ENCODE measurements at places on chromosomes 4 and X. TPM values are rescaled to one million over a fixed set of nuclear protein-coding genes. Genes with fewer than 3 reads are reported as not detected.
A peak's percentile ranks its signal among the peaks of the same experiment; 100 is the strongest.

GRCh38 chr4:81454499-81454898 is 17.2 kb downstream of the RASGEF1B start:
- no peak for DNase-seq

REPS2 gene
- total RNA-seq: 4.9 TPM

SLC39A8 gene
- 5.5 TPM for total RNA-seq

HSD17B13 gene
- total RNA-seq: not detected

- DNase-seq: no peak
Measured at GRCh38 chrX:45274576-45274975, 73.9 kb upstream of the DIPK2B start.

DNA sequence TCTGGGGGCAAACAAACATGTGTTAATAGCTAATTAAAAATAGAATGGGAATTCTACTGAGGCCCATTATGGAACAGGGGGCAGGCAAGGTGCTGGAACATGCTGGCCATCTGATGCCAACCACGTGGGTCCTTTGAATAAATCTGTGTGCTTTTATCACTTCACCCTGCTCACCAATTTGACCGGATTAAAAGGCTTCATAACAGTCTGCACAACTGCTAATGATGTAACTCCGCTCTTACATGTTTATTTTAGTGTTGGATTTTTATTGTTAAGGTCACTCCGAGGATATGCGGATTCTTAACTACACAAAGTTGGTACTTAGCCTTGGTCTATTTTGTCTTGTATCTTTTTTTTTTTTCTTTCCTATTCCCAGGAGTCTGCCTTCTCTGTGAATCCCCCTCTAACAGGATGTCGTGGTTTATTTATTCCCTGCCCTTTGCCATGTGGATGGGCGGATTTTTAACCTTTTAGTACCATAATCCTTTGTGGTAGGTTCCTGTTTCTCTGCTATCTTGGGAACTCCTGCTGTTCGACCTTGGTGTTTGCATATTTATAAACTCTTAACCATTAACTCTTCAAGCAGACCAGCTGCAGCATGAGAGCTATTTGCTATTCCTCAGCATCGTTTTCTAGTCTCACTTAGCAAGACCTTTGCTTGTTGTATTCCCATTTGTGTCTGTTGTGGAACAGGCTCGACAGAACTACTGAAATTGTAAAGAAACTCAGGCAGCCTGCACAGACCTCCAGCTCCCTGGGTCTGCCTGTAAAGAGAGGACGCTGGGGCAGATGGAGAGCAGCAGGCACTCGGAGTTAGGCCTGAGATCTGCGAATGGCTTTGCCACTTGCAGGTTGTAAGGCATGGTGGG is 38.0 kb downstream of the TRIM2 start:
- peak; percentile 33 for DNase-seq

TBC1D19 gene
- total RNA-seq: 69.9 TPM

HTN1 gene
- not detected for total RNA-seq

PRRG1 gene
- total RNA-seq: 18.1 TPM

S100G gene
- not detected for total RNA-seq

DNA sequence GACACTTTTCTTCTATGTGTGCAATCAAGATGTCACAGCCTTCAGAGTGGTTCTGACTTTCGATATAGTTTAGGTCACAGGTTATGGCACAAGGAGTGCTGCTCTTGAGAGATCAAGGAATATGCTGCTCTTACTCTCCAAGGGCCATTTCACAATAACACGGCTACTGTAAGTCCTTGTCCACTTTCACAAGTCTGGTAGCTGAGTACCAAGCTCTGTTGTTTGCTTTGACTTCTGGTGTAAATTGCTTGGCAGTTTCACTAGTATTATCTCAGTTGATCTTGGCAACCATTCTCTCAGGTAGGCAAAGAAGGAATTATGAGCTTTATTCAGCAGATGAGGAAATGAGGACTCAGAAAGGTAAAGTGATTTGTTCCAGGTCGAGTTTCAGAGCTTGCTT is 35.4 kb upstream of the SPANXB1 start:
- no peak for DNase-seq

- DNase-seq: no peak
Measured at GRCh38 chrX:45154033-45154360, 46.7 kb downstream of the DIPK2B start.

- DNase-seq: no peak
Measured at GRCh38 chrX:137164329-137164728, 130.5 kb upstream of the GPR101 start.

GRCh38 chr4:58093352-58093751 is 983.2 kb upstream of the IGFBP7 start:
- DNase-seq: no peak

GRCh38 chrX:130902446-130902782 is 595 bp downstream of the ENOX2 start:
- no peak for DNase-seq

ELF2 gene
- total RNA-seq: 31.8 TPM

DNA sequence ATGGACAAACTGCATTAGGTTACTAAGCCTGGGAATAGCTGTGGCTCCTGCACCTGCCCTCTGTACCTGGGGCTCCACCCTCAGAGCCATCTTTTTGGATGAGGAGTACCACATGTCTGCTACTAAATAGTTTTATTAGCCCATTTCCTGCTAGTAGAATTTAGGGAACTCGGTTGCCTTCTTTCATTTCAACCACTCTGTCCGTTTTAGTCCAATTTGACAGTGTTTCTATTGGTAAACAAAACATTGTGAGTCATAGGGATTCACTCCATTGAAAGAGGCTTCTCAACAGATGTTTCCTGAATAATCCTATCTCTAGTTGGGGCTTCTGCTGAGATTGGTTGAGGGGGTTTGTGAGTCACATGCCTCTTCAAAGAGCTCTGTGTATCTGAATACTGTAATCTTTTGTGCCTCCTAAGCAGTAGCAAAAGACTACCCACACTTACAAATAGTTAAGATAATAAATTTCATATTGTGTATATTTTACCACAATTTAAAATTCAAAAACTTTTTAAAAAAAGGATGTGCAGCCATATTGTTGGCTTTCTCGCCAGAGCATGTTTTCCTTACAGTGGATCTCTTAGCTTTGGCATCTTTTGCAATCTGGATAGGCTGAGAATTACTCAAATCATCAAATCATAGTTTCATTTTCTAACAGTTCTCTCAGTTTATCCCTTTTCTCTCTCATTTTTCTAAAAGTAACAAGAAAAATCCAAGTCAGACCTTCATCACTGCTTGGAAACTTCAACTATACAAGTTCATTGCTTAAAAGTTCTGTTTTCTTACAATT is 9.9 kb downstream of the FAM200B start:
- peak; percentile 84 for DNase-seq

GRCh38 chrX:73758250-73758649 is 195.3 kb downstream of the CHIC1 start:
- no peak for DNase-seq

UTP14A gene
- total RNA-seq: 23.3 TPM

DNA sequence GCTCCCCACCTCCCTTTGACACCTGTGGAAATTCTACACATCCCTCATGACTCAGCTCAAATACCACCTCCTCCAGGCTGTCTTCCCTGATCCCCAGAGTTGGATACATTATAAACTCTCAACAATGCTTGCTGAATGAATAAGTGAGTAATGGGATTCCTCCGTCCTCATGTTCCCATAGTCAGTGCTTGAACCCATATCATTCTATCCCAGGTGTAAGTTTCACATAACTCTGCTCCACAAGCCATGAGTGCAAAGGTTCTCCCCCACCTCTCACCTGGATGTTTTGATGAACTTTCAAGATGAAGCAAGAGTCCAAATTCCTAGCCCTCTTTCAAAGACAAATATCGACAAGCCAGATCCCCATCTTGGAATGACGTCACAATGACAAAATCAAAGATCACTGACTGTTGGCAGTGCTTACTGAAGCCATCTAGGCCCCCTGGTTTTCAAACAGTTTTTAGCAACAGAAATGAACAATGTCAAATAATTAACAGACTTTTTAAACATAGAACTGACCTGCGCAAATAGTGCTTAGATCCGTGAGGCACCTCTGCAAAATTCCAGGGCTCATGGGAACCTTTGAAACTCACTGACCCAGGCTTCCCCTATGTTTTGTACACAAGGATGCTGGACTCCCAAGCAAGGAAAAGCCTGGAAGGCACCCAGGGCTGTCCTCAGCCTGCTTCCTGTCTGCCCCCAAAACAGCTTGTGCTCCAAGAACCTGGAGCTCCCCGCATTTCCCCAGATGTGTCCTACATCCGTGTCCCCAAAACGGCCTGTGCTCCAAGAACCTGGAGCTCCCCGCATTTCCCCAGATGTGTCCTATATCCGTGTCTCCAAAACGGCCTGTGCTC is 4.0 kb downstream of the SLC2A9 start:
- no peak for DNase-seq

- DNase-seq: peak; percentile 50
Measured at GRCh38 chr4:185587427-185588161, 52.3 kb upstream of the PDLIM3 start.

FAAH2 gene
- total RNA-seq: 1.0 TPM

PLAC8 gene
- total RNA-seq: 17.5 TPM

CLGN gene
- total RNA-seq: not detected

DNA sequence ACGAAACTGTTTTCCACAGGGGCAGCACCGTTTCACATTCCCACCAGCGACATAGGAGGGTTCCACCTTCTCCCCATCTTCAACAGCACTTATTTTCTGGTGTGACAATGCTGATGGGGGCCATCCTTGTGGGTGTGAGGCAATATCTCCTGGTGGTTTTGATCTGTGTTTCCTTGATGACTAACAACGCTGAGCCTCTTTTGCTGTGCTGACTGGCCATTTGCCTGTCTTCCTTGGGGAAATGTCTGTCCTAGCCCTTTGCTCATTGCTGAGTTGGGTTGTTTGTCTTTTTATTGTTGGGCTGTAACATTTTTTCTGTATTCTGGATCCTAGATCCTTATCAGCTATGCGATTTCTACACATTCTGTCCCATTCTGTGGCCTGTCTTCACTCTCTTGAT is 33.7 kb downstream of the ATP2B3 start:
- DNase-seq: no peak

STBD1 gene
- total RNA-seq: 15.8 TPM

HS3ST1 gene
- total RNA-seq: 0.16 TPM

TMPRSS11D gene
- not detected for total RNA-seq

GRCh38 chr4:140344621-140345020 is 28.8 kb upstream of the SCOC start:
- DNase-seq: no peak

- no peak for DNase-seq
Measured at GRCh38 chrX:154333837-154334271, 38.3 kb downstream of the TKTL1 start.

- DNase-seq: no peak
Measured at GRCh38 chr4:89249716-89250361, 57.8 kb downstream of the GPRIN3 start.

- no peak for DNase-seq
Measured at GRCh38 chr4:60581919-60582536, 618.1 kb upstream of the ADGRL3 start.

CPLX1 gene
- 1.2 TPM for total RNA-seq

SPANXA2 gene
- not detected for total RNA-seq

- DNase-seq: no peak
Measured at GRCh38 chr4:75907966-75908365, 5.7 kb upstream of the PPEF2 start.

NUDT10 gene
- total RNA-seq: 0.42 TPM

- DNase-seq: no peak
Measured at GRCh38 chr4:26044524-26044923, 130.5 kb downstream of the SMIM20 start.

GRCh38 chr4:136528131-136528530 is 1004.2 kb downstream of the PCDH18 start:
- no peak for DNase-seq

MAGED4 gene
- 1.8 TPM for total RNA-seq

CFI gene
- total RNA-seq: 1.4 TPM

DNA sequence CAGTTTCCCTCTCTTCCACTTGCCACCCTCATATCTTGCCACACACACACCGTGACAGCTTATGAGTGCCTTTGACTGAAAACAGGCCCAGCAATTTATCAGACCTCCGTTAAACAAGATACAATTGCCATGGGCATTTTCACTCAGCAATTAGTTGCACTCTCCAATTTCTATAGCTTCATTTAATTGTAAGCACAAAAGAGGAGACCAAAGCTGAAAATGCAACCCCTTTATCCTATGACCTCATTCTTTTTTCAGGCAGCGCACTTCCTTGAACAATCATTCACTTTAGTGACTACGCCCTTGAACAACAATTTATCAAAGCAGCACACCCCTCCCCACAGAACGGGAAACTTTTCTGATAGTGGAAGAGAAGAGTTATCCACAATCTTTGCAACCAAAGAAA is 4.1 kb downstream of the POF1B start:
- no peak for DNase-seq

EXOSC9 gene
- total RNA-seq: 29.7 TPM

DNA sequence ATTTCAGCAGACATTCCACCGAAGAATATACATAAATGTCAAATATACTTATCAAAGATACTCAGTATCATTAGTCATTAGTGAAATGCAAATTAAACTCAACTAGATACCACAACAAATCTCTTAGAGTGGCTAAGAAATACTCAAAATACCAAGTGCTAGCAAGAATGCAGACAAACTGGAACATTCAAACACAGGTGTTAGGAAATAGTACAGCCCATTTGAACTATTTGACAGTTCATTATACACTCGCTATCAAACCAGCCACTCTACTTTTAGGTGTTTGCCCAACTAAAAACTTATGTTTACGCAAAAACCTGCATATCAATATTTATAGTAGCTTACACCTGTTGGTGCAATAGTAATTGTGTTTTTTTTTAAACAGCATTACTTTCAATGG is 8.8 kb downstream of the ADAM29 start:
- DNase-seq: no peak

- no peak for DNase-seq
Measured at GRCh38 chrX:105869701-105870100, 47.4 kb downstream of the NRK start.

GRCh38 chr4:120685756-120686278 is 236.7 kb downstream of the PRDM5 start:
- no peak for DNase-seq

TGIF2LX gene
- total RNA-seq: not detected

- DNase-seq: no peak
Measured at GRCh38 chr4:165563851-165564250, 185.0 kb downstream of the CPE start.

RAPGEF2 gene
- 16.2 TPM for total RNA-seq

DNA sequence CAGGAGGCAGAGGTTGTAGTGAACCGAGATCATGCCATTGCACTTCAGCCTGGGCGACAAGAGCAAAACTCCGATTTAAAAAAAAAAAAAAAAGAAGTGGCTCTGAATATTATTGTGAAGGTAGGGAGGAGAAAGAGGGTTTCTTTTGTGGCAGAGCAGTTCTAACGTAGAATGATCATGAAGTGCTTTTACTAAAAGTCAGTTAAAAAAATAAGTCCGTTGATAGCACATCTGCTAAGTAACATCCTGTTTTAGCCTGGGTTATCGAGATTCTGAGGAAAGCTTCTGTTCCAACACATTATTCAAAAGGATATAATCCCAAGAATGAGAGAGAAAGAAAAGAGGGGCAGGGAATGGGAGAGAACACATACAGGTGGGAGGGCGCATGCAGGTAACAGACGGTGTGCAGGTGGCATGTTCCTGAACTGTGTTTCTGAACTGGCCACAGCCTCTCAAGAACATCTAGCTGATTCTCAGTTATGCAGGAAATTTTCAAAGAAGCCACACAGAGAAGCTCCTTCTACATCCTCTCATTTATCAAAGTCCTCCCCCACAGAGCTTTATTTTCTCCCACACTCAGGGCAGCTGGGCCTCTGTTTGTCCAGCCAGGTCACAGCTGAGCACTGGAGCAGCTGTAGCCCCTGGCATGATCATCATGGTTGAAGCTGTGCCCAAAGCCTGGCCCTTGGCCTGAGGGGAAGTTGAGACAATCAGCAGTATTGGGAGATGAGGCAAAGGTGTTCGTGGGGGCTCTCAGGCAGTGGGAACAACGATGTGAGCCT is 342.3 kb downstream of the ZNF674 start:
- DNase-seq: peak; percentile 83
